ENCODE measurements at places on chromosomes 12 and 14. TPM values are rescaled to one million over a fixed set of nuclear protein-coding genes. Genes with fewer than 3 reads are reported as not detected.
A peak's percentile ranks its signal among the peaks of the same experiment; 100 is the strongest.

DNA sequence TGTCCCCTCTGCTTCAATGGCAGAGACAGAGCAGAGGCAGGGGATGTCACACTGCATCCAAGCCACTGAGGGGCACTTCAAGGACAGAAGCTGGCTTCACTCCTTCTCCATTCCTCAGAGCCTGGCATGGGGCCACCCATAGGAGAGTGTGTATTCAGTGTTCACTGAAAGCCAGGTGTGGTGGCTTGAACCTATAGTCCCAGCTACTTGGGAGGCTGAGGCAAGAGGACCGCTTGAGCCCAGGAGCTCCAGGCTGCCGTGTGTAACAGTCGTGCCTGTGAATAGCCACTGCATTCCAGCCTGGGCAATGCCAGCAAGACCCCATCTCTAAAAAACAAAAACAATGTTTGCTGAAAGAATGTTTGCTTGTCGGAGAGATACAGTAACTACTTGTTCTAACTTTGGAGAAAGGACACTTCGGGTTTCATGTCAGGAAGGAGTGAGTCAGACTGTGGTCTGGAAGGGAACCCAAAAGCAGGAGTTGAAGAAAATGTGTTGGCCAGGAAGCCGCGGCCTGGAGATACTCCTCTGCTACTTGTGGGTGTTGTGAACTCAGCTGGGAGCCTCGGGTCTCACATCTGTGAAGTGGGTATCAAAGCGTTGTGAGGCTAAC lies 43.4 kb downstream of the ELK3 start:
- DNase-seq, result peak; percentile 75

- no peak for DNase-seq
Measured at GRCh38 chr14:56295743-56296142, 177.5 kb downstream of the PELI2 start.

Gene OLR1
- polyA plus RNA-seq, result 0.07 TPM

GRCh38 chr14:95222870-95223398 lies 65.6 kb upstream of the DICER1 start:
- no peak for DNase-seq

Gene ZNF268
- 2.2 TPM for polyA plus RNA-seq

Gene SRRM4
- polyA plus RNA-seq, result 0.37 TPM

DNA sequence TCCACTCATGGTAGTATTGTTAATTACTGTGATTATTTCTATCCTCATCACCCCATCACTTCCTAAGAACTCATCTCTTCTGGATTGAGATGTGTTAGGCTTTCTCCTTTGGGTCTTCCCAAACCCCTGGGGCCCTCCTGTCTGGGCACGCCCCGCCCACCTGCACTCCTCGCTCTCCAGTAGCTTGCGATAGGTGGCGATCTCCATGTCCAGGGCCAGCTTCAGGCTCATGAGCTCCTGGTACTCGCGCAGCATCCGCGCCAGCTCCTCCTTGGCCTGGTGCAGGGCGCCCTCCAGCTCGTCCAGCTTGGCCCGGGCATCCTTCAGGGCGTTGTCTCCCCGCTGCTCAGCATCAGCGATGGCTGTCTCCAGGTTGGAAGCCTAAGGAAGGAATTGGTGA lies 6.8 kb downstream of the KRT71 start:
- DNase-seq, result no peak

Gene SLC6A12
- 0.14 TPM for polyA plus RNA-seq

DNA sequence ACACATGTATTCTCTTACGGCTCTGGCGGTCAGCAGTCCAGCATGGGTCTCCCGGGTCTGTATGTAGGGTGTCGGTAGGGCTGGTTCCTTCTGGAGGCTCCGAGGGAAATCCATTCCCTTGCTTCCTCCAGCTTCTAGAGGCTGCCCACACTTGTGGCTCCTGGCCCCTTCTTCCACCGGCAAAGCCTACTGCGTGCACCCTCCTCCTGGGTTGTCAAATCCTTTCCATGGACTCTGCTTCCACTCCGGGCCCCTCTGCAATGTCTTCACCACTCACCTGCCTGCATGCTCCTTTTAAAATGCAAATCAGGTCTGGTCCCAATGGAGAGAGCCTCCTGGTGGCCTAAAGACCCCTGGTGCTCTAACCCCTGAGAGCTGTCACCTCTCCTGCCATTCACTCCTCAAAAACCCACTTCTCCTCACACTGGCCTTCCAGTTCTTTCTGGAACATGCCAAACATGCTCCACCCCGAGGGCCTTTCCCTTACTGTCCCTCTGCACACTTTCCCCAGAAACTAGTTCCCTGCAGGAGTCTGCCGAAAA lies 108.5 kb downstream of the DICER1 start:
- DNase-seq, result no peak

DNA sequence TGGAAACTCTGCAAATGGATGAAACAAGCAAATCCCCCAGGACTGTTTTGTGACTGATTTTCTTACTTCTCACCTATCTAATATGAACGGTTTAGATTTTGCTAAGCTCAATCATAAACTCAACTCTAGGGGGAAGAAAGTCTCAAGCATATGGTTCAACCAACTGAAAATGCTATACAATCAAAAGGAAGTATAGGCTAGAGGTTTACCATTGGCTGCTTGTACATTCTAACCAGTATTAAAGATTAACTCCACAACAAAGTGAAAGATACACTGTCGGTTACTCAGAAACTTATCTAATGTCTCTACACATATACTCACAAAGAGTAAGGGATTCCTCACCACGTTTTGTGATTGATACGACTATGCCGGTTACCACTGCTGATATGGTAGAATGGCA lies 281.8 kb upstream of the SOX5 start:
- no peak for DNase-seq

Gene CATSPERB
- 0.10 TPM for polyA plus RNA-seq

Gene NXPH4
- 1.8 TPM for polyA plus RNA-seq

Gene ARMH4
- 1.8 TPM for polyA plus RNA-seq

Gene TSPAN11
- polyA plus RNA-seq, result 0.66 TPM

Gene RTN1
- 0.52 TPM for polyA plus RNA-seq

GRCh38 chr14:77862154-77862786 lies 62.4 kb downstream of the ADCK1 start:
- DNase-seq, result peak; percentile 75

Measured in heart right ventricle (tissue), 16 donors.